ENCODE measurements at places on chromosomes 2 and 18.

GRCh38 chr2:8219096-8219495 lies 462.8 kb upstream of the ID2 start:
- H3K27me3 ChIP-seq = no peaks in the 10 kb centered on the region
- DNase-seq = peak; percentile 33
- H3K4me3 ChIP-seq = no peak overlapping the region
- H3K36me3 ChIP-seq = no peaks in the 10 kb centered on the region
- H3K27ac ChIP-seq = no peak overlapping the region
- no peaks in the 10 kb centered on the region for H3K4me1 ChIP-seq

- no peak overlapping the region for H3K4me3 ChIP-seq
- DNase-seq = no peak
- H3K27ac ChIP-seq = no peak overlapping the region
- no peaks in the 10 kb centered on the region for H3K4me1 ChIP-seq
These were observed 49.5 kb downstream of the LBH start for GRCh38 chr2:30280596-30281434.

GRCh38 chr2:131054488-131054887 lies 38.8 kb downstream of the FAM168B start:
- H3K27ac ChIP-seq = no peak overlapping the region
- H3K27me3 ChIP-seq = no peaks in the 10 kb centered on the region
- DNase-seq = no peak

- peak overlapping the region; percentile 80 for H3K27ac ChIP-seq
- H3K36me3 ChIP-seq = no peaks in the 10 kb centered on the region
- no peak overlapping the region for H3K4me3 ChIP-seq
- no peaks in the 10 kb centered on the region for H3K27me3 ChIP-seq
- DNase-seq = peak; percentile 20
These were observed 206.5 kb upstream of the CTAGE1 start for GRCh38 chr18:22624176-22624575.

DNA sequence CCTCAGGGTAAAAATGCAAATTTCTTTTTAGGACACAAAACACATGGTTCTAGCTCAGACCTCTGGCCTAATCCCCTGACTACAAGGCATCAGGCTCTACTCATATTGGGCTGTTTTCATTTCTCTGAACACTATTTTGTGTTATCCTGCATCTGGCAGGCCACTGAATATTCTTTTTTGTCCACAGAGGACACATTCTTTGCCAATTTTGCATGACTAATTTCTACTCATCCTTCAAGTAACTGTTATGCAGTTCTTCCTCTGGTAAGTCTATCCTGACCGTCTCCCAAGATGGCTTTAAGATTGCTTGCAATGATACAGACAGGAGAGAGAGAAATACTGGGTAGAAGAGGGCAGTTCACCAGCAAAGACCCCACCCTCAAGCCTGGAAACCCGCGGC lies 107.6 kb upstream of the RGPD4 start:
- H3K4me1 ChIP-seq = no peaks in the 10 kb centered on the region
- H3K36me3 ChIP-seq = no peaks in the 10 kb centered on the region
- no peak for DNase-seq
- H3K4me3 ChIP-seq = no peak overlapping the region
- no peak overlapping the region for H3K27ac ChIP-seq

- H3K4me3 ChIP-seq = no peak overlapping the region
- peak; percentile 76 for DNase-seq
- H3K27ac ChIP-seq = no peak overlapping the region
- no peaks in the 10 kb centered on the region for H3K4me1 ChIP-seq
These were observed 27.6 kb upstream of the ASAP2 start for GRCh38 chr2:9178904-9179571.

DNA sequence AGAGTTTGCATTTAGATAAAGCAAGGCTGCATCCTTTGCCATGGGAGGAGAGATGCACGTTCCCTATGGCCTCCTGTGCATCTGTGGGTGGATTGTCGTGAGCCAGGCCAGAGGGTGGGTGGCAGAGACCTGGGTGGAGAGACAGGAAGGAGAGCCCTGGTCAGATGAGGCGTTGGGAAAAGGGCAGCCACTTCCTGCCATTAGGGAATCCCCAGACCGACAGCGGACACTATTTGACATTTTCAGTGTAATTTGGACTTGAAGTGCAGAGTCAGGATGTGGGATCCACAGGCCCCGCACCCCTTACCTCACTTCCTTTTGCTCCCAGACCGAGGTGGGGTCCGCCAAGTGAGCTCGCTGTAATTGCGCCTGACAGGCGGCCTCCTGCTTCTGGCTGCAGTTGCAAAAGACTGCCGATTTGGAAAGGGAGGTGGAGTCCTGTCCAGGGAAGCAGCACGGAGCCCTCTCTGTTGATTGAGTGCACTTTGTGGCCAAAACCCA lies 150.0 kb downstream of the DYSF start:
- H3K27ac ChIP-seq = no peak overlapping the region
- no peaks in the 10 kb centered on the region for H3K4me1 ChIP-seq
- H3K4me3 ChIP-seq = no peak overlapping the region
- no peaks in the 10 kb centered on the region for H3K27me3 ChIP-seq
- no peaks in the 10 kb centered on the region for H3K36me3 ChIP-seq
- no peak for DNase-seq

DNA sequence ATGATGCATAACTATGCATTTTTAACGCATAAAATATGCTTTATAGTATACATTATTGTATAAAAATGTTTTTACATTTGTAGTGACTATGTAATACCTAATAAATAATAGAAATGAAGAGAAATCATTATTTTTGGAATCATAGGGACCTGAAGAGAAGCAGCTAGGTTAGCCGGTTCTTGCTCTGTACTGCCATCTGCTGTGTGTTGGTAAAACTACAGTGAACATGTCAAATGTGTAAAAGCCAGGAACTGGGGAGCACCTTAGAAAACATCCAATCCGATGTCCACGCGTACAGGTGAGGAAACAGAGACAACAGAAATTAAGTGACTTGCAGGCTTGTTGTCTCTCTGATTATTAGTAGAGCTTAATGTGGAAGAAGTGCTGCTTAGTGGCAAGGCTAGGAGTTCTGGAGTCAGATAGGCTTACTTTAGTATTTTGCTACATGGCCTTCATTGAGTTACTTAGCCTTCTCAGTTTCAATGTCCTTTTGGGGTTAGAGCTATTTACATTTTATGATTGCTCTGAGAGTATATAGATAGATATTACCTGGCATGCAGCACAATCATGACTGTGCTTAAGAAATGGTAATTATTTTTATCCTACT lies 386.5 kb downstream of the DLGAP1 start:
- no peak overlapping the region for H3K4me3 ChIP-seq
- H3K27ac ChIP-seq = no peak overlapping the region
- no peaks in the 10 kb centered on the region for H3K36me3 ChIP-seq

DNA sequence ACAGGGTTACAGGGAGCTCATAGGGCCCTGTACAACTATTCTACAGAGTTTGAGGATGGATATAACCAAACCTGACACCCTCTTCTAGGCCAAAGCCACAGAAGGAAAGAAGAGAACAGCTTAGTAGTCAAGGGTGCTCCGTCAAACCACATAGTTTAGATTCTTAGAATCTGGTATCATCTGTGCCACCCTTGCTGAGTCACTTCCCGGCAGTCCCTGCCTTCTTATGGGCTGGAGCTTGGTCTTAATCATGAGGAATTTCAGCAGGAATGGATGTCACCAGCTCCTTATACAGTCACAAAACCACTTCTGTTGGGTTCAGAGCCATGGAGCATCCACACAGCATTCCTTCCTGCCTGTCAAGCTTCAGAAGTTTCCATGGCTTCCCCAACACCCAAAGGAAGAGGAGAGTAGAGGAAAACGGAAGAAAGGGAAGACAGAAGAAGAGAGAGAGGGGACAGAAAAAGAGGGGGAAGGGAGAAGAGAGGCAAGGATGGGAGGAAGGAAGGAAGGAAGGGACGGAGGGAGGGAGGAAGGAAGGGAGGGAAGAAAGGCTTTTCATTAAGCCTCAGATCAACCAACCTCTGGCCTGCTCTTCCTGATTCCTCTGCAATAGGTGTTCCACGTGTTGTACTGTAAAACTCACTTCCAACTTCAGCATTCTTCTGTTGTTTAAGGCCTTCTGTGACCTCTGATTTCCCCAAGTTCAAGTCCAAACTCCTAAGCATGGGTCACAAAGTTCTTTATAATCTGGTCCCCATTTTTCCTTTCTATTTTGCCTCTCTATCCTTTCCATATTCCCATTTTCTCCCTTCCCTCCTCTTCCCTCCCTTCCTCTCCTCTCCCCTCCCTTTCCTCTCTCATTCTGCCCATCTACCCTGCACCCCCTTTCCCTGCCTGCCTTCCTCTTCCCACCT lies 246.1 kb upstream of the TNP1 start:
- DNase-seq = no peak
- H3K36me3 ChIP-seq = no peaks in the 10 kb centered on the region
- H3K4me1 ChIP-seq = no peaks in the 10 kb centered on the region
- no peaks in the 10 kb centered on the region for H3K27me3 ChIP-seq

DNA sequence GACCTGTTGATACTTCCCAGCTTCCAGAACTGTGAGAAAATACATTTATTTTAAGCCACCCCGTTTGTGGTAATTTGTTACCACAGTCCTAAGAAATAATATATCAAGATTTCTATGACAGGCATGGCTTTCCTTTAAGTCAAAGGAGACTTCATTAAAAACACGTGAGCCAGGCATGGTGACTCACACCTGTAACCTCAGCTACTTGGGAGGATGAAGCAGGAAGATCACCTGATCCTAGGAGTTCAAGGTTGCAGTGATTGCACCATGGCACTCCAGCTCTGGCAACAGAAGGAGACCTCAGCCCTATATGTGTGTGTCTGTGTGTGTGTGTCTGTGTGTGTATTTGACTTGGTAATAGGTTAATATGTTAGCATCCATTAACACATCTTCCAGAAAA lies 69.8 kb upstream of the SCN7A start:
- no peaks in the 10 kb centered on the region for H3K27me3 ChIP-seq
- no peaks in the 10 kb centered on the region for H3K4me1 ChIP-seq
- H3K27ac ChIP-seq = no peak overlapping the region
- DNase-seq = no peak

GRCh38 chr18:57080479-57080878 lies 66.4 kb upstream of the BOD1L2 start:
- H3K4me3 ChIP-seq = no peak overlapping the region
- peaks cover 2% of the 10 kb centered on the region for H3K27me3 ChIP-seq
- DNase-seq = no peak
- H3K36me3 ChIP-seq = no peaks in the 10 kb centered on the region

DNA sequence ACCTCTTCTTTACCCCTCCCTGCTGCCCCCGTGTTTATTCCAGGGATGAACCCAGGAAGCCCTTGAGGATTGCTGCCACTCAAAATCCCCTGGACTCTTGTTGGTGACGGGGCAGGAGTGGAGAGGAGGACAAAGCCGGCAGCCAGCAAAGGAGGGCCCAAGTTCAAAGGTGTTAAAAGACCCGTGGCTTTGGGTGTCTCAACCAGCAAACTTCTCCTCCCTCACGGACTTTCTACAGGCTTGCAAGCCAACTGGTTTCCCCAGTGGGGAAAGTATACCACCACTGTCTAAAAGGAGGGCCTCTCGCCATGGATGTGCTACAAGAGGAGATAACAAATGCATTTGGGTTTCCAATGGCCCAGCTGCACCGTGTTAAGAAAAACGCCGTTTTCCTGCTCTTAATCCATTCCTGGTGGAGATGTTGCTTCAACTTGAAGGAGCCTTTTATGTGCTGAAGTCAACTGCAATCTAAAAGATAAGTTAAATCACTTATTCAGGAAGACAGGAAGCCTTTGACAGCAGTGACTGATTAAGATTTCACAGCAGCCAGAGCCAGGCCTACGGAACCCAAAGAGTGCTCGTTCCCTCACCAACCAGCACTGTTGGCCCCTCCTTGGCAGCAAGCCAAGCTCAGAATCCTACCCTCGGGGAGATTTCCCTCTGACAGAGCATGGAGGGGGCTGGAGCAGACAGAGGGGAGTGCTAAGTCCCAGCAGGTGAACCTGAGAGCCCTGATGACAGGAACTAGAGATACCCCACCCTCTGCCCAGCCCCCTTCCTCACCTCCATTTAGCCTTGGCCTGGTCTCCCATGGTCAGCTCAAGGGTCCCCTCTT lies 57.8 kb downstream of the ZBTB7C start:
- H3K27ac ChIP-seq = no peak overlapping the region
- H3K4me1 ChIP-seq = no peaks in the 10 kb centered on the region
- no peak for DNase-seq
- H3K36me3 ChIP-seq = no peaks in the 10 kb centered on the region
- no peaks in the 10 kb centered on the region for H3K27me3 ChIP-seq

DNA sequence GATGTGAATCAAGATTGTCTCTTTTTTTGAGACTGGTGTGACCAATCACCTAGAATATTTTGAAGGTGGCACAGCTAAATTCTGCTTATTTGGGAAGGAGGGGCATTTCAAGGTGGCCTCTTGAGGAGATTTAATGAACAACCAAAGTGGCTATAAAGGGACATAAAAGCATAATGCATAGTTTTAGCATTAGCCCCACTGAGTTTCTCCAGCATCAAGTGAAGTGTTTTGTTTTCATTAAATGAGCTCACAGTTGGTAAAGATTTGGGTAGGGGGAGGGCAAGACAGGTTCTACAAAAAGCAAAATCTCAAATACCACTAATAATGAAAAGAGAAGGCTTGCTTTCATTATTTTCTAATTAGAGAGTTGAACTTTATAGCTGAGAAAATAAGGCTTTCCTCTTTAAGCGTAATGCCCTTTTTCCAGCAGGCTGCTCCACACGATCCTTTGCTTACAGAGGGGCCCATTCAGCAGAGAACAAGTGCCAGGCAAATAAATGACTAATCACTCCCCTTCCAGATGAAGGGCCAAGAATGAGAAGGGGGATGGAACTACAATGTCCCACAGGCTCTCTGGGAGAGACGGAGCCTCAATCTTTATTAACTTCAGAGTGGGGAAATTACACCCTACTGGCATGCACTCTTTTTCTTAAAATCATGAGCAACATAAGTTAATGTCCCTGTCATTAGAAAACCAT lies 35.9 kb downstream of the LHCGR start:
- no peaks in the 10 kb centered on the region for H3K27me3 ChIP-seq
- no peak for DNase-seq
- no peak overlapping the region for H3K4me3 ChIP-seq
- H3K36me3 ChIP-seq = no peaks in the 10 kb centered on the region
- no peak overlapping the region for H3K27ac ChIP-seq

DNA sequence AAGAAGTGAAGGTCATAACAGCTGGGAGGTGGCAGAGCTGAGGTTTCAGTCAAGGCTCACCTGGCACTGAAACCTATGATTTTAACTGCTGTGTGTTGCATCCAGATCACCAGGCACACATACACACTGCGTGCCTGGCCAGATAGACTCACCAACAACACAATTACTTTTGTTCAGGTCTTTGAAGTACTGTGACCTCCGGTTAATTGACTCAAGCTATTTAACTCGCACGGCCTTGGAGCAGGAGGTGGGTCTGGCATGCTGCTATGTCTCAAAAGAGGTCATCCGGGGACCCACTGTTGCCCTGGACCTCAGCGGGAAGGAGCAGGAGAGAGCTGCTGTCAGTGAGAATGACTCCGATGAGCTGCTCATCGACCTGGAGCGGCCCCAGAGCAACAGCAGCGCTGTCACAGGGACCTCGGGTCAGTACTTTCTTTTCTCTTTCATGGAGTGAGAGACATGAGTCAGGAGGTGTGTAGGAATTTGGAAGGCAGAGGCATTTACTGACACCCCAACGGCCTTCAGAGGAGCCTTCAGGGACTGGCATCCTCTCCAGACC lies 104.1 kb downstream of the ESCO1 start:
- H3K4me1 ChIP-seq = no peaks in the 10 kb centered on the region
- no peaks in the 10 kb centered on the region for H3K36me3 ChIP-seq

- H3K36me3 ChIP-seq = no peaks in the 10 kb centered on the region
- DNase-seq = no peak
- H3K27me3 ChIP-seq = no peaks in the 10 kb centered on the region
- H3K27ac ChIP-seq = no peak overlapping the region
These were observed 488.6 kb upstream of the SMIM21 start for GRCh38 chr18:75915941-75916623.
